Regular cardiac myocyte (primary cell): ENCODE measurements at places on chromosomes 6 and 20. TPM values are rescaled to one million over a fixed set of nuclear protein-coding genes. Genes with fewer than 3 reads are reported as not detected.

Gene PLEKHG1
- 0.56 and 1.5 TPM in 2 replicates for total RNA-seq

Gene NR2E1
- not detected in 2 replicates for total RNA-seq

Gene GJA10
- total RNA-seq: not detected in 2 replicates

Gene MYLIP
- total RNA-seq: 8.7 and 13.6 TPM in 2 replicates

Gene ADTRP
- total RNA-seq: 1.1 and 1.5 TPM in 2 replicates
